Activated naive CD4-positive, alpha-beta T cell treated with anti-CD3 and anti-CD28 coated beads, Interleukin-2, amount 50 U/mL, for 16 hours (primary cell): ENCODE measurements at places on chromosomes 3 and 15.
A peak's percentile ranks its signal among the peaks of the same experiment; 100 is the strongest.

GRCh38 chr3:22371607-22372291, 620.7 kb upstream of the ZNF385D start:
- DNase-seq, result no peak

- DNase-seq, result no peak
These were observed 571.2 kb upstream of the CFAP20DC start for GRCh38 chr3:59621037-59621436.

DNA sequence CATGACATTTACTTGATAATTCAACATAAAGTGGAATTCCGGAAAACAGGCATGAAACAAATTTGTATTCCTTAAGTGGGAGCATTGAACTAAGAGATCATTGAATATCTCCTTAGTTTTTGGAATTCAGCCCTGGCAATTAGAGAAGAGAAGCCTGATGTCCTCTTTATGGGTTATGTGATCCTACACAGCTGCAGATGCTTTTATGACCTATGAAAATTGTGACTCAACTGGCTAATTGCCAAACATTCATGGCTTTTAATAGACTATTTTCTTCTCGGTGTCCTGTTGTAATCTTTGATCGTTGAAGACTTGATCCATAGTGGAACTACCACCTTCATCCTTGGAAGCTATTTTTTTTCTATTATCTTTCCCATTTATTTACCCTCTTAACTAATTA, 46.1 kb downstream of the AGBL1 start:
- no peak for DNase-seq

- no peak for DNase-seq
These were observed 4.6 kb downstream of the ERICH6 start for GRCh38 chr3:150699068-150699639.

- no peak for DNase-seq
These were observed 21.6 kb upstream of the ALCAM start for GRCh38 chr3:105345156-105345555.

DNA sequence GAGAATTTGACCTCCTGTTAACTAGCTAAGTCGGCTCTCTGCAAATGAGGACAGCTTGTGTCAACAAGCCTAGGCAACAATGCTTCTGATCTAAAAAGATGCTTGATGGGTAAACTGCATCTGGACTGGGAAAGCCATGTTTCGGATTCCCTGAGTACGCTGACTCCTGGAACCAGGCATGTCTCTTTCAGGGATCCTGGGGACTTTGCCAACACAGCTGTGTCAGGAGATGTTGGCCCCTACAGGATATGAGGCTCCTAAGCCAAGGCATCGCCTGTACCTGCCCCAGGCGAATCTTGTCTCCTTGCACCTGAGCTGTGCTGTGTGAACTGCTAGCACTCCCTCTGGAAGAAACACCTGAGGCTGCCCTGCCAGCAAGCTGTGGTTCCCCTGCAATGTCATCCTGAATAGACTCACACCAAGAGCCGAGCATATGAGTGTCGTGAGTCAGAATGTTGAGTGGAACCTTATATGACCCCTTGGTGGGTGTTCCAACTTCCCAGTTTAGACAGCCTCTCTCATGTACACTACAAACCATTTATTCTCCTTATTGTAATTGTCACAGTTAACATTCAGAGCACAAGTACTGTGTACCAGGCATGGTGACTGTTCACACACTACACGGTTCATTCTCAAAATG, 17.0 kb downstream of the EOGT start:
- no peak for DNase-seq

DNA sequence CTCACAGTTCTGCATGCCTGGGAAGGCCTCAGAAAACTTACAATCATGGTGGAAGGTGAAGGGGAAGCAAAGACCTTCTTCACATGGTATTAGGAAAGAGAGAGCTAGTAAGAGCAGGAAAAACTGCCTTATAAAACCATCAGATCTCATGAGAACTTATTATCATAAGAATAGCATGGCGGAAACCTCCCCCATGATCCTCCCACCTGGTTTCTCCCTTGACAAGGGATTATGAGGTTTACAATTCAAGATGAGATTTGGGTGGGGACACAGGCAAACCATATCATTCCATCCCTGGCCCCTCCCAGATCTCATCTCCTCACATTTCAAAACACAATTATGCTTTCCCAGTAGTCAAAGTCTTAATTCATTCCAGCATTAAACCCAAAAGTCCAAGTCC, 34.6 kb upstream of the TMEM45A start:
- DNase-seq, result no peak

- no peak for DNase-seq
These were observed 657.0 kb downstream of the TUSC7 start for GRCh38 chr3:117366574-117366973.

GRCh38 chr3:55782807-55783206, 295.7 kb upstream of the WNT5A start:
- no peak for DNase-seq

GRCh38 chr3:25035526-25035925, 392.5 kb upstream of the RARB start:
- DNase-seq, result no peak

DNA sequence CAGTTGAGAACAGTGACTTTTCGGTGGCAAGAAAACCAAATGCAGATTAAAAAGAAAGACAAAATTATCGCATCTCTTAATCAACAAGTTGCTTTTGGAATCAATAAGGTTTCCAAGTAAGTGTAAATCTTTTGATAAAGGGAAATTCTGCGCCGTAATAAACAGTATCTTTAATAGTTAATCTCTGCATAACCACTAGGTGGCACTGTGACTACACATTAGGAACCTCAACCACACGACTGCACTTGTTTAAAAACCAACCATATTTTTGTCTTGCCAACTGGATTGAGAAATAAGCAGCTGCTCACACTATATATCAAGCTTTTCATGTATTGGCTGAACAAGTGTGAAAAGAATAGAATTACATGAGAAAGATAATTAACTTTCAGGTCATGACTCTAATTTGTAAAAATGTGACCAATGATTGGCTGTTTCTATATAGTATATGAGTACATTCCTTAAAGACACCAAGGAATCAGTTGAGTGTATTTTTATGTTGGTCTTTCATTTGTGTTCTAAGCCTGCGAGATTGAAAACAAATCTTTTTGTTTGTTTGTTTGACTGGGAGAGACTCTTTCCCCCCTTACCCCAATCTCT, 72.7 kb downstream of the DZIP3 start:
- peak; percentile 22 for DNase-seq

- DNase-seq, result peak; percentile 59
These were observed 203.8 kb downstream of the UACA start for GRCh38 chr15:70559265-70560239.

DNA sequence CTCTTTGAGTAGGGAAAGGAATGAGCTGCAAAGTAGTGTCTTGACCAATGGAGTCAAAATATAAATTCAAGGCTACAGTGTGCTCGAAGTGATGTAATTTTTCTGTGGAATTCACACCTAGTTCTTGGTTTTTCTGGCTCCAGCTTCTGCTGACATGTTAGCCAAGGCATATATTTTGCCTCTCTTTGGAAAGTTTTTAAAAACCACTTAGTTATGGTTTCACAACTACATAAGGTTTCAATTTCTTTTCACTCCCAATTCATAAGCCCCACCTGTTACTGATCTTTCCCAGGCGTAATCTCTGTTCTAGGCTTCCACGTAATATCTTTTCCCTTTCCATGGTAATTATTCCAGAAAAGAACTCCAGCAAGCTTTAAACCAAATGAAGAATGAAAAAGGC, 46.9 kb downstream of the GADL1 start:
- no peak for DNase-seq

GRCh38 chr3:160052385-160053047, 63.9 kb downstream of the IL12A start:
- no peak for DNase-seq

DNA sequence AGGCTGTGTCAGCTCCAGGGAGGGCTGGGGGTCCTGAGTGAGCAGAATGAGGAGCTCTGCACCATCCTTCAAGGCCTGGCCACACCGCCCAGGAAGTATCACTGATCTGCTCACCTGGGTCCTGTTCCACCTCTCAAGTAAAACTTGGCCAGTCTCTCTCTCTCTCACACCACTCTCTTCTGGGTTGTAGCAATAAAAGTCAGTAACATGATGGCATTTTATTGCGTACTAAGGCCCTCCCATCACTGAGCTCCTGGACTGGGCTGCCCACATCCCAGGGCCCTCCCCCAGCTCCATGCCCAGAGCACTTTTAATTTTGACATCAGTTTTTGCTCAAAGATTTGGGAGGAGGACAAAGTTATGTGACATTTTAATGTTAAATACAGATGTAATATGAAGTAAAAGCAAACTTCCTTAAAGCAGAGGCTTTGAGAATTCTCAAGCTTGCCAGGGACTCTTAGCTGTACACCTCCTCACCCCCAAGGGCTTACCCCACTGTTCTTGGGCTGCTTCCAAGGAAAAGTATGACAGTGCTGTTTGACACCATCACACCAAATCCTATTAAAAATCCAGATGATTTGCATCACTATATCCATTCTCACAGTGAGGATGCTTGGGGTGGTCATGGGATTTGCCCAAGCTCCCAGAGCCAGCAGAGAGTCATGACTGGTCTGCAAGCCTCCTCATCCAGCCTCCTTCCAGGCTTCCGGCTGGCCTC, 105.1 kb upstream of the SLCO2A1 start:
- no peak for DNase-seq

- DNase-seq, result no peak
These were observed 151.7 kb upstream of the PTPRG start for GRCh38 chr3:61409638-61410037.

DNA sequence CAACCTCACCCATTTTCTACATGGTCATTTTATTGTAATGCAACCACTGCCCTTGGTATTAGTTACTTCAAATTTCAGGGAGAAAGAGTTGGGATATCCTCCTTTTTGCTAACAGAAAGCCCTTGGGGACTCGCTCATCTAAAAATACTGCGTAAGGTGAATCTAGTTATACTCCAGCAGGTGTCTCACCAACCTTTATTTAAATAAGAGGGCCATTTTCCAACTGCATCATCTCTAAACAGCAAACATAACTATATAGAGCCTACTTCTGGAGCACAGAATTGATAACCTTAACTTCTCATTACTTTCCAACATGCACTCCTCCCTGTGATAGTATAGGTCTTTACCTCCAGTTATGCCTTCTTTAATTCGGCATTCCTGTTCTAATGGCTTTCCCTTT, 77.5 kb downstream of the TBL1XR1 start:
- DNase-seq, result no peak
